CD4-positive, alpha-beta T cell (primary cell): ENCODE measurements at places on chromosomes 7 and 10. TPM values are rescaled to one million over a fixed set of nuclear protein-coding genes. Genes with fewer than 3 reads are reported as not detected.

- H3K4me3 ChIP-seq = peak overlapping the region; percentile 29
- H3K4me1 ChIP-seq = peaks cover 12% of the 10 kb centered on the region
- peaks cover 4% of the 10 kb centered on the region for H3K27me3 ChIP-seq
Measured at GRCh38 chr10:130190055-130190736, 54.0 kb downstream of the GLRX3 start.

DNA sequence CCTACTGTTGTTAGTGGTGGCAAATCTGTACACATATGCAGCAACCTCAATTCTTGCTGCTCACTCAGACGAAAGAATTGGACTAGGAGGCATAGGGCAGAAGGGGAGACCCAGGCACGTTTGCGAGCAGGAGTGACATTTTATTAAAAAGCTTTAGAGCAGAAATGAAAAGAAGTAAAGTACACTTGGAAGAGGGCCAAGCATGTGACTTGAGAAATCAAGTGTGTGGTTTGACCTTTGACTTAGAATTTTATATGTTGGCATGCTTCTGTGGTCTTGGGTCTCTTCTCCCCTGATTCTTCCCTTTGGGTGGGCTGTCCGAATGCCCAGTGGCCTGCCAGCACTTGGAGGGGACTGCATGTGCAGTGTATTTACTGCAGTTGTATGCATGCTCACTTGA lies 205.5 kb upstream of the SEMA3D start:
- no peaks in the 10 kb centered on the region for H3K4me1 ChIP-seq
- H3K36me3 ChIP-seq = no peaks in the 10 kb centered on the region
- H3K27ac ChIP-seq = no peak overlapping the region
- no peak for DNase-seq
- H3K27me3 ChIP-seq = no peaks in the 10 kb centered on the region

GRCh38 chr7:125386211-125386610 lies 456.6 kb upstream of the POT1 start:
- no peak for DNase-seq
- H3K4me1 ChIP-seq = no peaks in the 10 kb centered on the region
- H3K27me3 ChIP-seq = no peaks in the 10 kb centered on the region
- no peaks in the 10 kb centered on the region for H3K36me3 ChIP-seq
- H3K27ac ChIP-seq = no peak overlapping the region

DNA sequence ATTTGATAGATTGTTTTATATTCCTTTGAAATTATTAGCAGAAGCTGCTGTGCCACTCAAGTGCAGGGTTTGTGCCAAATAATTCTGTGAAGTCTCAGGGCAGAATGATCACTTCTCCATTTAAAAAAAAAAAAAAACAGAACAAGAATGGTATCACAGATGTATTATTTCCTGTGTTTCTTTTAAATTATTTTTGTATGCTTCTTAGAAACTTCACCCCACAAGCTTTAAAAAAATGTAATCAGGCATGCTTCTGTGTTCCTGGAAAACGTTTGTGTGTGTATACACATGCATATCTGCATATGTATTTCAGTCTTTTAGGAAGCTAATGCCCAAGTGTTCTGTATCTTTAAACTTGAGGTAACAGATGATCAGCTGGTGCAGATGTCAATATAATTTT lies 6.3 kb upstream of the CD36 start:
- no peak for DNase-seq
- no peak overlapping the region for H3K27ac ChIP-seq
- no peaks in the 10 kb centered on the region for H3K36me3 ChIP-seq
- H3K4me3 ChIP-seq = no peak overlapping the region

DNA sequence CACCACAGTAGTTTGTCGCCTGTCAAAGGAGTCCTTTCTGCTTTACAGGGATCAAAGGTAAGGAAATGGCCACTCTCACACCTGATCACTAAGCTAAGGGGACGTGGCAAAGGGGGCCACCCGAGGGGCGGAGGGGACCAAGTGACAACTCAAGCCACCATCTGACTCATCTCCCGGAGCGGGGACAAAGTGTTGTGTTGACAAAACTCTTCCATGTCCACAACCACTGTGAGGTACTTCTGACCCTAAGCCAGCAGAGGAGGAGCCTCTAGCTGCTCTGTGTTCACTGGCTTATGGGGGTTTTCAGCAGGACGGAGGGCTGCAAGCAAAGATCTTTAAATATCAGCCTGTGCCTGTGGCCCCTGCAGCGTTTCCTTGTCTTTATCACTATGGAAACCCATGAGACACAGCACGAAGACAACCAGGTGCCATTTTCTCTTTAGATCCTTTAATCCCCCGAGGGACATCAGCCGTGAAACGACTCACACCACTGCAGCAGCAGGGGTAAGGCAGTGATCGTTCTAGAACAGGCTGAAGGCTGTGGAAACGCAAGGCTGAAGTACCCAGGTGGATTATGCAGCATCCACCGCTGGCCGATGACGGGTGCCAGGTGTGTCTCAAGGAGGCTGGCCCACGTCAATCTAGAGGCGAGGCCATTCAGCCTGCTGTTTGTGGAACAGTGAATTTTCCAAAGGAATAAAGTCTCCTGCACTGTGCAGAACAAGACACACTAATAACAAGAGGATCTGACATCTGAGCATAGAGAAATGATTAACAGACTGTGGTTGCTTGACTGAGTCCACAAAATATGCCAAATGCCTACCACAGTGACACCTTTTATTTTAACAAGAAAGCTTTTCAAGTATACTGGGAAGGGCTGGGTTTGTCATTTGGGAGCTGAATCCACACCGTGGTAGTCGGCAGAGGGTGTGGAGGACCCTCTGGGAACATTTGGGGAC lies 26.6 kb upstream of the DDC start:
- no peaks in the 10 kb centered on the region for H3K36me3 ChIP-seq
- no peaks in the 10 kb centered on the region for H3K27me3 ChIP-seq
- no peak for DNase-seq
- no peak overlapping the region for H3K27ac ChIP-seq
- H3K4me1 ChIP-seq = peaks cover 8% of the 10 kb centered on the region

DNA sequence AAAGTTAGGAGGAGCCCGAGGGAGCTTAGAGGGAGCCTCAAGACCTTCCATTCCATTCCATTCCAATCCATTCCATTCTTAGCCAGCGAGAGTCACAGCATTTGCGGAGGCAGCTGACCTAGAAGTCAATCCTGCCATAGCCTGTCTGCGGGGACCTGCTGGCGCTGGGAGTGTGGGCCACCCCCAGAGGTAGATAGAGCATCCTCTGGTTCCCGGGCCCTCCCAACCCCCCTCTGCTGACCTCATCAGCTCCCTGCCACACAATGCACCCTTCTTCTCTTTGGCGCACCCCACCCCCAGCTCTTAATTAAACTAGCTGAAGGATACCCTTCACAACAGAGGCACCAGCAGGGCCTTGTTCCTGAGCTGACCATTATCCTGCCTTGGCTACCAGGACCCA lies 152.5 kb upstream of the ZMIZ1 start:
- no peak for DNase-seq
- no peak overlapping the region for H3K27ac ChIP-seq
- H3K27me3 ChIP-seq = peaks cover 2% of the 10 kb centered on the region
- H3K4me1 ChIP-seq = no peaks in the 10 kb centered on the region

- no peak overlapping the region for H3K4me3 ChIP-seq
- no peak for DNase-seq
- no peak overlapping the region for H3K27ac ChIP-seq
- no peaks in the 10 kb centered on the region for H3K36me3 ChIP-seq
Measured at GRCh38 chr7:16944936-16945335, 63.2 kb upstream of the AGR3 start.

- no peaks in the 10 kb centered on the region for H3K36me3 ChIP-seq
- no peak overlapping the region for H3K4me3 ChIP-seq
- H3K4me1 ChIP-seq = no peaks in the 10 kb centered on the region
- H3K27ac ChIP-seq = no peak overlapping the region
Measured at GRCh38 chr7:136303162-136303561, 326.0 kb upstream of the MTPN start.

DNA sequence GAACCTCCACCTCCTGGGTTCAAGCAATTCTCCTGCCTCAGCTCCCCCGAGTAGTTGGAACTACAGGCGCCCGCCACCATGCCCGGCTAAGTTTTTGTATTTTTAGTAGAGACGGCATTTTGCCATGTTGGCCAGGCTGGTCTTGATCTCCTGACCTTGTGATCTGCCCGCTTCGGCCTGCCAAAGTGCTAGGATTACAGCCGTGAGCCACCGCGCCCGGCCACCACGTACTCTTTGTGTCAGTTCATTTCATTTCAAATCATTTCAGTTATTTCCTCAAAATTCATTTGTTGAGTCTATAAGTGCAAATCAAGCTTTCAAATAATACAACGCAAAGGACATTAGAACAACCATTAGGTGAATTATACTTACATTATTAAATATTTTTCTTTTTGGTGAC lies 943.8 kb downstream of the TYW1 start:
- no peaks in the 10 kb centered on the region for H3K4me1 ChIP-seq
- no peaks in the 10 kb centered on the region for H3K36me3 ChIP-seq
- DNase-seq = no peak
- no peaks in the 10 kb centered on the region for H3K27me3 ChIP-seq
- no peak overlapping the region for H3K27ac ChIP-seq
- no peak overlapping the region for H3K4me3 ChIP-seq

DNA sequence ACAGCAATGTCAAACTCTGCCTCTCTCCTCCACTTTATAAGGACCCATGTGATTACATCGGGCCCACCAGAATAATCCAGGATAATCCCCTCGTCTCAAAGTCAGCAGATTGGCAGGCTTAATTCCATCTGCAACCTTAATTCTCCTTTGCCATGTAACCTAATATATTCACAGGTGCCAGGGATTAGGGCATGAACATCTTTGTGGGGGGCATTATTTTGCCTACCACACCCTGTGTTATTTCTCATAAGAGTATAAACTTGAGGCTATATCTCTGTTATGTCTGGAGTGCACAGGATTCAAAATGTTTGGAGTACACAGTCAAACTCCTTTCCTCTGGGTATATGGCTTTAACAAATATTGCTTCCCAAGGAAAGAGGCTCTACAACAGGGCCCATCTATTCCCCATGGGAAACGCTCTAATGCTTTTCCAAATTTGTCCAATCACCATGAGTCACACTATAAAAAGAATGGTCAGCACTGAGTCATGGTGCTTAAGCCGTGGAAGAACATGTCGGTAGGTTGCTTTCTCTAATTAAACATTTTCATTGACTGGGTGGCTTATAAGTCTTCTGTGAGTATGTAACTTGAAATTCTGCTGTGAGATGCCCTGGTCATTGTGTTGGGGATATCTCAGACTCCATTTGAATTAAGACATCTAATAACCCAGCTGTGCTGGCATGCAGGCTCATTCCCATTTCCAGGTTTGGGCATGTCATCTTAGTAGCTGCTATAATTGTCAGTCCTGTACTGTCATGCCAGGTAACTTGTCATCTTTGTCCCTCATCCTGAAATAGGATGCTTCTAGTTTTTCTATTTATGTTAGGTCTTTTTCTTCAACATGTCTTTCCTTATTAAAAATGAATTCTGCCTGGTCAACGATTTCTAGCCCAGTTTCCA lies 11.5 kb upstream of the AKR1B10 start:
- H3K36me3 ChIP-seq = no peaks in the 10 kb centered on the region
- DNase-seq = no peak
- no peak overlapping the region for H3K27ac ChIP-seq
- no peak overlapping the region for H3K4me3 ChIP-seq

GRCh38 chr7:25789701-25790640 lies 362.0 kb upstream of the NFE2L3 start:
- no peak overlapping the region for H3K27ac ChIP-seq
- H3K4me1 ChIP-seq = no peaks in the 10 kb centered on the region
- no peaks in the 10 kb centered on the region for H3K36me3 ChIP-seq
- DNase-seq = no peak
- no peak overlapping the region for H3K4me3 ChIP-seq
- no peaks in the 10 kb centered on the region for H3K27me3 ChIP-seq

DNA sequence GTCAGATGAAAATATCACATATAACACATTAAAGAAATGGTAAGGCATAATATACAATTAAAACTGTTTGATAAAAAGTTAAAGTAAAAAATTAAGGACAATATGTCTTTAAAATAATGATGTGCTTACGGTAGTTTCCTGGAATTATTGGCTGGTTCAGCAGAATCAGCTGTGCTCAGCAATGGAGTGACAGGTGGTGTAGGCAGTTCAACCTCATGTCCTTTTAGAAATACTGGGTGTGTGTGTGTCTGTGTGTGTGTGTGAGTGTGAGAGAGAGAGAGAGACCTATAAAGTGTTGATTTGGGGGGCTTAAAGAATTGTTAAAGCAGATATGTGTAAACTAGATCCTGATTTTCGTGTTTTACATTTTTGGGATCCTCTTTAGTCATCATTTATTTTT lies 141.2 kb downstream of the ADAM22 start:
- H3K4me3 ChIP-seq = no peak overlapping the region
- H3K27ac ChIP-seq = no peak overlapping the region
- no peaks in the 10 kb centered on the region for H3K27me3 ChIP-seq
- H3K4me1 ChIP-seq = no peaks in the 10 kb centered on the region

GRCh38 chr10:79483948-79484347 lies 28.4 kb upstream of the EIF5AL1 start:
- H3K27me3 ChIP-seq = peaks cover under 1% of the 10 kb centered on the region
- DNase-seq = no peak
- no peaks in the 10 kb centered on the region for H3K4me1 ChIP-seq
- no peaks in the 10 kb centered on the region for H3K36me3 ChIP-seq
- H3K4me3 ChIP-seq = no peak overlapping the region
- no peak overlapping the region for H3K27ac ChIP-seq

DNA sequence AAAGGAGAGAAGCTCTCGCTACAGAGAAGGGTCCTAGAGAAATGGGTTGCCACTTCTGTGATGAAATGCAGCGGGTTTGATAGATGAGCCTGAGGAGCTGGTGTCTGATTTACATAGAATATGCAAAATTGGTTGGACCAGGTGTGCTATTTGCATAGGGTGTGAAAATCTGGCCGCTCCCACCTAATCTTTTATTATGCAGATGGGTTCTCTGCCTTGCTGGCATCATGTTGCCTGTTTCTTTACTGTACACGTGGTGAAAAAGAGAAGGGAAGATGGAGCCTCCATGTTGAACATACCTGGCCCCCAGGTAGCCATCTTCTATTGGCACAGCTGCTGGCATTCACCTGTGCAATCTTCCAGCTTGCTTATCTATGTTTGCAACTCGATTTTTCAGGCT lies 212.2 kb downstream of the ANKRD7 start:
- no peaks in the 10 kb centered on the region for H3K36me3 ChIP-seq
- DNase-seq = no peak
- H3K27ac ChIP-seq = no peak overlapping the region
- no peaks in the 10 kb centered on the region for H3K4me1 ChIP-seq

GRCh38 chr7:151308256-151308655 lies 33.4 kb upstream of the NUB1 start:
- no peaks in the 10 kb centered on the region for H3K36me3 ChIP-seq
- H3K27ac ChIP-seq = no peak overlapping the region
- no peak for DNase-seq
- H3K27me3 ChIP-seq = peaks cover 20% of the 10 kb centered on the region
- H3K4me1 ChIP-seq = peaks cover 13% of the 10 kb centered on the region

DNA sequence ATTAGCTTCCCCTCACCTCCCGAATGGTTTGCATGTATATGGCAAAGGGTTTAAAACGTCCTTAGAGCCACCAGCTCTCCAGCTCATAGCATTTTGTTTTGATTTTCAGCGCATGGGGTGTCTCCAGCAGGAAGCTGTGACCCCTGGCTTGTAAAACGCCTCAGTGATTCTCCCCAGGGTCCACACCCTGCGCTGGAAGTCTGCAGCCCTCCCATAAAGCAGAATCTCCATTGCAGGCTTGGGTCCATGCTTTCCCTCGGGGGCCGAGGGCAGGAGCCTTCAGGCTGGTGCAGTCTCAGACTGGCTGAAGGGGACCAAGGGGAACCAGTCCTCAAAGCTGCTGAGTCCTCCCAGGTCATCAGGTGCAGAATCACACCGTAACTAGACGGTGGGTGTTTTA lies 109.7 kb downstream of the VIPR2 start:
- no peak overlapping the region for H3K4me3 ChIP-seq
- DNase-seq = no peak
- H3K27me3 ChIP-seq = peaks cover 10% of the 10 kb centered on the region

Gene C10orf88
- 2.5 TPM for total RNA-seq

Gene CYP2C9
- total RNA-seq = not detected

Gene NODAL
- total RNA-seq = not detected

Gene FHIP2A
- 53.7 TPM for total RNA-seq

Gene PNLIP
- total RNA-seq = not detected

Gene TMEM106B
- 17.5 TPM for total RNA-seq

Gene LAMB1
- not detected for total RNA-seq

Gene CPN1
- total RNA-seq = not detected
